ENCODE measurements at places on chromosomes 5 and 9.

- no peak for DNase-seq
Observed at GRCh38 chr5:136106351-136107031, 26.2 kb upstream of the SMAD5 start.

- no peak for DNase-seq
Observed at GRCh38 chr9:20504930-20505329, 117.4 kb downstream of the MLLT3 start.

DNA sequence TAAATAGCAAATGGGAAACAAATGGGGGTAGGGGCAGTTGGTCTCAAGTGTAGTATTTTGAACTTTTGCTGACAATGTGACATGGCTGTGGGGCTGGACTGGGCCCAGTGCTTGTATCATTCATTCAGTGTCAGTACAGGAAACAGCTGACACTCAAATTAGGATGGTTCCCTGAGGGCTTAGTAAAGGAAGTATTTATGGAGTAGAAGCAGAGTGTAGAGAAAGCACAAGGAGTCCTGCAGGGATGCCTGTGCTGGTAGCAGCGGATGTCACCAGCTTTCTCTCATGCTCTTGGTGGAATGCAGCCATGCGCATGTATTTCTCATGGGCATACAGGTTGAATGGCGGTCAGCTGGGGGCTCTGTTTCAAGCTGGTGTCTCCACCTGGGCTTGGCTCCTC is 72.9 kb upstream of the SLC44A1 start:
- no peak for DNase-seq

DNA sequence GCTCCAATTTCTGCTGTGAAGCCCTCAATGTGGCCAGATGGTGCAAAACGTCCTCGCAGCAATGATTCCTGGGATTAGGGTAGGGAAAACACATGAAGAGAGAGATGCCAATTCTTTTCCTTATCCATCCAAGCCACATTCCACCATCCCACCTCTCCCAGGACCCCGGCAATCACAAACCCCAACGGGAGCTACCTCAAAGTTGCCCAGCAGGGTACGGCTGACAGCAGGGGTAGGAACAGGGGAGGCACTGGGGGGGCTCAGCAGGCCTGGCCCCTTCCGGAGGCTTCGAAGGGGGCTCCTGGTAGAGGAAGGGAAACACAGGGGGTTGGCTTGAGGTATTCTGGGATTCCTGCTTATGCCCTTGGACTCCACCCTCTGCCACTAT is 3.4 kb upstream of the STOML2 start:
- DNase-seq, result no peak

- DNase-seq, result no peak
Observed at GRCh38 chr5:175795959-175796358, 75.4 kb upstream of the CPLX2 start.

DNA sequence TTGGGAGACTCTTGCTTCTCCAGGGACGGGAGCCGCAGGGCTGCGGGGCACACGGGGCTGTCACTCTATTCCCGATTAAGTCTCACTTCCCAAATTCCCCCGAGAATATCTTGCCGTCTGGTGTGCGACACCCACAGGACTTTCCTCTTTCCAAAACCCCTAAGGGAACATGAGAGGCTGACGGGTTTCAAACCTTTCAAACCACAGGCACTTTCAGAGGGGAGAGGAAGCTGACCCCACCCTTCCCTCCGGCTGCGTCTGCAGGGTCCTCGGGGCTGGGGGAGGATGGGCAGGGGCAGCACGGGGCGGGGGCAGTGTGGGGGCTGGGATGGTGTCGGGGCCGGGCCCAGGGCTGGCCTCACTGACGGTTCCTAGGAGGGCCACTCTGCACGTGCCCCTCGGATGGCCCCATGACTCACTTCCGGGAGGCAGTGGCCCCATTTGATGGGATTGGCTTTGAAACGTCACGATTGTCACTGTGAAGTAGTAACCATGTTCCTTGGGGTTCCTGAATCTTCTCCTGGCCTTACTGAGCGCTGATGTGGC is 38.2 kb downstream of the SLC9A3 start:
- no peak for DNase-seq

GRCh38 chr5:100615362-100615761 is 80.2 kb downstream of the FAM174A start:
- DNase-seq, result no peak

GRCh38 chr9:35726931-35727330 is 5.1 kb downstream of the TLN1 start:
- DNase-seq, result no peak

- DNase-seq, result no peak
Observed at GRCh38 chr5:30894811-30895210, 298.7 kb upstream of the CDH6 start.

- no peak for DNase-seq
Observed at GRCh38 chr9:121184463-121184862, 17.2 kb downstream of the RAB14 start.

DNA sequence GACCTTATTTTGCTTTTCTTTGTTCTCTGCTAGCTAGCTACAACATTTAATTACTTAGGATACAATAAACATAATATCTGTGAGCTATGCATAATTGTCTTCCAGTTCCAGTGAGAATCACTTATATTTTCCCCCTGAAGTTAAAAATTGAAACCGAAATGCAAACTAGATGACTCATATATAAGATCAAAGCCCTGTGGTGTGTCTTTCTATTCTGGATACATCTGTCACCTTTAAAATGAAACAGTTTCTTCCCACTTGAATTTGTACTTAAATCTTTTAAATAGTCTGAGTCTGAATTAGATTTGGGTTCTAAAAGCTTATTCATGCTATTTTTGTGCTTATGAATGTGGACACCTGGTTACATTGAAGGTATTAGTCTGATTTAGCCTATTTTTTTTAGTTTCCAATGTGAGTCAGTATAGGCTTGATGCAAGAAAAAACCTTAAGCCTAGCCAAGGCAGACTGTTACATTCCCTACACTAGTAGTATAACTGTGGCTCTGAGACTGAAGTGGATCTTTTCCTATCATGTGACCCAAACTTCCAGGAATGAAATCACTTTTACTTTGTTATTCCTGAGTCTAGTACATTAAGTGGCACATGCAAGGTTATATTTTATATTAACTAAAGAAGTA is 703.5 kb upstream of the RGMB start:
- no peak for DNase-seq

GRCh38 chr5:127589309-127590030 is 59.4 kb upstream of the CTXN3 start:
- DNase-seq, result no peak

DNA sequence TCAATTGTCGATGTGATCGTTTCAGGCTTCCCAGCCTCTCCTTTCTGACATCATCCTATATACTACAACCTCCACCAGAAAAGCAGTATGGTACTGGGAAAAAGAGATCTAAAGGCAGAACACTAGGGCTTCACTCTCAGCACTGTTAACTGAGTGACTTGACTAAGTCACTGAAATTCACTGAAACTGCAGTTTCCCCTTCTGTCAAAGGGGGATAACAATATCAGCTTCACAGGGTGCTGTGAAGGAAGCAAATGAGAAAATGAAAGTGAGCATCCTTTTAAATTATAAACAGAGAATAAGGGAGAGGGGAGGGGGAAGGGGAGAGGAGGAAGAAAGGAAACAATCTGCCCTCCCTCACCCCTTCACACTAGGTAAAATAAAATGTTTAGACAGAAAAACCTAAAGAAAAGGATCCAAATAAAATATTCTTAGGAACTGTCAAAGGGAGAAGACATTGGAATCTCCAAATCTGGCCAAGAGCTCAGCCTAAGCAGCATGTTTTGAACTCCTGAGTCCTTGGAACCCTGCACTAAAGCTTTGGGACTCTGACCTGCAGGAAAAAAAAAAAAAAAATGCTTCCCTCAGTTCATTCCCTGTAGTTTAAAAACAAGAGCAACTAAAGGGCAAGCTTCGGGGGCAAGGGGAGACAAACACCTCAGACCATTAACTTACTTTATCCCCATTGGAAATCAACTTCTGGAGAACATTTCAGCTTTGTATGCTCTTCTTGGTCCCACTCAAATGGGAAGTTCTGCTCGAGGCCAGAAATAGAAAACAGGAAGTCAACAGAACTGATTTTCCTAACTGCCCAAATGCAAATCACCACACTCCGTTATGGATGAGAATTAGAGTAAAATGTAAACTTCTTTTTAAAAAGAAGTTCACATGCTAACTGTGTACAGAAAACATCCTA is 178.3 kb downstream of the DEPDC1B start:
- DNase-seq, result no peak

GRCh38 chr5:61137835-61138234 is 24.4 kb downstream of the SMIM15 start:
- no peak for DNase-seq

- DNase-seq, result no peak
Observed at GRCh38 chr9:131366761-131367401, 27.0 kb upstream of the PRRC2B start.

DNA sequence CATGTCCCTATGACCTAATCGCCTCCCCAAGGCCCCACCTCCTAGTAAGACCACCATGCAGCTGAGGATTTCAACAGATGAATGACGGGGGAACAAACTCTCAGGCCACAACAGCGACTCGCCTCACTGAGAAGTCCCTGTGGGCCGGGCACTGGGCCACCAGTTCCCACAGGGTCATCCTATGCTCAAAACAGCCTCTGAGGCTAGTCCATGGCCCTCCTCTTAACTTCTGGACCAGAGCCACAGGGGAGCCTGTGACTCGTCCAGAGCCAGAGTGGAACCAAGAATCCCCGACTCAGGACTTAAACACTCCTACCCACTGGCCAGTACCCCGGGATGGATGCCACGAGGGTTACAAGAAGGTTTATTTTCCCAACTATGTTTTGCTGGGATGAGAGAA is 12.3 kb downstream of the GFPT2 start:
- DNase-seq, result no peak

DNA sequence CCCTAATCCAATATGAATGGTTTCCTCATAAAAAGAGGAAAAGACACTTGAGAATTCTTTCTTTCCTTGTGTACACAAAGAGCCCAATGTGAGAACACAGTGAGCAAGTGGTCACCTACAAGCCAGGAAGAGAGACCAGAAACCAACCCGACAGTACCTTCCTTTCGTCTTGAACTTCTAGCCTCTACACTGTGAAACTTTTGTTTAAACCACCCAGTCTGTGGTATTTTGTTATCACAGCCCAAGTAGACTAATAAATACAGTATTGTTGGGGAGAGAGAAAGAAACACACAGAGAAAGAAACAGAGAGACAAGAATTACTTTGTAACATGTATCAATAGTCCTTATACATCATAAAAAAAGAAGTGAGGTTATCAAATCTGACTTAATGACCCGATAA is 37.2 kb downstream of the CENPK start:
- DNase-seq, result no peak

DNA sequence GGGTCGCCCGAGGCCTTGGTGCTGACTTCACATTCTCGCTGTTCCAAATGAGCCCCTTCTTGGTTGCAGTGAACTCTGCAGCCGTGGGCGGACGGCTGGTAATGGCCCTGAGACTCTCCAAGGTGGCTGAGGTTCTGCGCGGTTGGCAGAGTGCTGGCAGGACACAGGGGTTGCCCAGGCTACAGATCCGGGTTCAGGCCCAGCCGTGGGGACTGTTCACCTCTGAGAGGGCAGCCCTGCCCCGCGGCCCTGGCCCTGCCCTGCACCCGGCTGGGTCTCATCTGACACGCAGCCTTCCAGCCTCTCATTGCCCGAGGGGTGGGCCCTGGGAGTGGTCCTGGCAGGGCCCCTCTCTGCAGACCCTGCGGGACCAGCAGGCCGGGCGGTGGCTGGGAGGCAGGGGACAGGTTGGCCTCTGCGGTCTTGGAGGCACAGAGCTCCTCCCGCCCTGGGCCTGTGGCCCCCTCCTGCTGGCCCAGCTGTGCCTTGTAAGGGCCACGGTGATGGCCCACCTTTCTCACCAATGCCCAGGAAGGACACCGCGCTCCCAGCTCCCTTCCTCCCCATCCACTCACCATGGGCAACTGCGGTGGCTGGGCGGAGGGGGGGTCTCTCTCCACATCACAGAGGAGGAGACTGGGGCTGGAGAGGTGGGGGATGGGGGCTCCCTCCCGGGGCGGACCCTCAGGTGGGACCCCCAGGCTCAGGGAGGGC is 51.6 kb downstream of the AHRR start:
- DNase-seq, result no peak

DNA sequence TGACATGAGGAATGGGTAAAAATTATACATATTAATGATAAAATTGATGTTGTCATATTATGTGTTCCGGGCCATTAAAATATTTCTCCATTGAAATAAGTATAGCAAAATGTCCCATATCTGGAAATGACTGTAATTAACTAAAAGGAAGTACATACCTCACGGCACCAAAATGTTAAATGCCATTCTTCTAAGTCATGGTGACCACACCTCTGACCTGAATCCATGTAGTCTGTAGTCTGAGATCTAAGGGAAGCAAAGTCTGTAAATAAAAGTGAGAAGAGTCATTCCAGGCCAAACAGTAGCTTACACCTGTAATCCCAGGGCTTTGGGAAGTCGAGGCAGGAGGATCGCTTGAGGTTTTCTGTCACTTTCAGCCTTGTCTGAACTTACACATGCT is 8.7 kb upstream of the GDA start:
- DNase-seq, result no peak

DNA sequence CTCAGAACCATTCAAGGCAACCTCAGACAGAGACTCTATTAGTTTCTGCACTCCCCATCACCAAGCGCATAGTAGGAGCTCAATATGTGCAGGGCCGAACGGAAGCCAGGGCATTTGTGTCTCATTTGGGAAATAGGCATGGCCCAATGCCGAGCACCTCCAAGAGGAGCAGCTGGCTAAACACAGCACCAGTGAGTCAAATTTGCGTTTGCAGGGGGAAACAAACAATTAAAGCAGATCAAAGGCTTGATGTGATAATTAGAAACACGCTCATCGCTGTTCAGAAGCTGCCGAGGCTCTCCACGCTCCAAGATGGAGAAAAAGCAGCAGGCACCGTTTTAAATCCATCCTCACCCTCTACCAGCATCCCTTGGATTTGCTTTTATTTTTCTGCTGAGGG is 225.3 kb downstream of the AGTPBP1 start:
- no peak for DNase-seq

- no peak for DNase-seq
Observed at GRCh38 chr9:88691811-88692210, 156.8 kb downstream of the NXNL2 start.

GRCh38 chr9:126974594-126974993 is 60.0 kb downstream of the RALGPS1 start:
- DNase-seq, result no peak

DNA sequence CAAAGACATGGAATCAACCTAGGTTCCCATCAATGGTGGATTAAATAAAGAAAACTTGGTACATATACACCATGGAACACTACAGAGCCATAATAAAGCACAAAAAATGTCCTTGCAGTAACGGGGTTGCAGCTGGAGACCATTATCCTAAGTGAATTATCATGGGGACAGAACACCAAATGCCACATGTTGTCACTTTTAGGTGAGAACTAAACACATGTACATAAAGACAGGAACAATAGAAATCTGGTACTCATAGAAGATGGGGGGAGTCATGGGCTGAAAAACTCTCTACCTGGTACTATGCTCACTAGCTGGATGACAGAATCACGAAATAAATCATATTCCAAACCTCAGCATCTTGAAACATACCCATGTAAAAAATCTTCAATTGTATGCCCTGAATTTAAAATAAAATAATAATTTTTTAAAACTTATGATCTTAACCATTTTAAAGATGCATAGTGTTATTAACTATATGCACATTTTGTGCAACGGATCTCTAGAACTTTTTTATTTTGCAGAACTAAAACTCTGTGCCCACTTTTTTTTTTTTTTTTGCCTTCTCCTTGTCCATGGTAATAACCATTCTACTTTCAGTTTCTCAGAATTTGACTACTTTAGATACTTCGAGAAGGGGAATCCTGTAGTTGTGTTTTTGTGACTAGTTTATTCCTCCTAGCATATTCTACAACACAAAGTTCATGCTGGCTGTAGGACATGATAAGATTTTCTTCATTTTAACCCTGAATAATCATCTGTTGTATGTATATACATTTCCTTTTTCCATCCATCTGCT is 1081.6 kb upstream of the ACO1 start:
- no peak for DNase-seq
